ENCODE measurements at places on chromosomes 5 and 9. TPM values are rescaled to one million over a fixed set of nuclear protein-coding genes. Genes with fewer than 3 reads are reported as not detected.

Gene SEMA4D
- total RNA-seq = 24.7 TPM

Gene TMEM215
- total RNA-seq = not detected

Gene MGAT4B
- 110 TPM for total RNA-seq

Gene NUP214
- 28.9 TPM for total RNA-seq

Gene RNF180
- 12.5 TPM for total RNA-seq

GRCh38 chr5:5078009-5078897, 61.9 kb upstream of the ADAMTS16 start:
- no peak for DNase-seq

GRCh38 chr9:557601-558201, 283.8 kb upstream of the DMRT1 start:
- DNase-seq = no peak

DNA sequence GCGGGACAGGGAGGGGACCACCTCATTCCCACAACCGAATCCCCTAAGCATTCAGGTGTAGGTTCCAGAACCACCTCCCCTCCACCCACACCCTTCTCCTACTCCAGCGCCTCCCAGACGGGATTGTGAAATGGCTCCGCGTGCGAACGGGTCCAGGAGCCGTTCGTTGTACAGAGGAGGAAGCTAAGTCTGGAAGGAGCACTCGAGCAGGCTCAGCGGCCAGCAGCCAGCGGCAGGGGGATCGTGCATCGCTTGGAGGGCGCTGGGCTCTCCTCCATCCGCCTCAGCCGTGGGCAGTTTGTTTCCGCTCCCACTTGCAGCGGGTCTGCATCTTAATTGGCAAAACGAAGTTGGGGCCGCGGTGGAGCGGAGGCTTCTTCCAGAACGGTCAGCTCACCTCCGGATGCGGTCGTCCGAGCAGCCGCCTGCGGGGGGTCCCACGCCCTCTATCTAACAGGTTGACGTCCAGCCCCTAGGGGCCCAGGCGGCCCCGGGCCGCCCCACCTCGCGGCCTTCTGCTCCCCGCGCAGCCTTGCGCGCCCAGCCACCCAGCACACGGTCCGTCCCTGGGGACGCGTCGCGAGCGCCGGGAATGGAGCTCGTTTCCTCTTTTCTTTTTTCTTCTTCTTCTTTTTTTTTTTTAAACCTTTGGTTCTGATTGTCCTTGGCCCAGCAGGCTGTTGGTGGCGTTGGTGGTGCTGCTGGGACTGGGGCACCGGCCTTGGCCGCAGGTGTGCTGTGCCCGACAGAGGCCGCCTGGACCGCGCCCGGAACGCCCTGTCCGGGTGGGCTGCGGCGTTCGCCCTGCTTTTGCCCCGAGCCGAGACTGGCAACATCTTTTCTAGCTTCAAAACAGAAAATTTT, 3.9 kb upstream of the BARX1 start:
- no peak for DNase-seq

DNA sequence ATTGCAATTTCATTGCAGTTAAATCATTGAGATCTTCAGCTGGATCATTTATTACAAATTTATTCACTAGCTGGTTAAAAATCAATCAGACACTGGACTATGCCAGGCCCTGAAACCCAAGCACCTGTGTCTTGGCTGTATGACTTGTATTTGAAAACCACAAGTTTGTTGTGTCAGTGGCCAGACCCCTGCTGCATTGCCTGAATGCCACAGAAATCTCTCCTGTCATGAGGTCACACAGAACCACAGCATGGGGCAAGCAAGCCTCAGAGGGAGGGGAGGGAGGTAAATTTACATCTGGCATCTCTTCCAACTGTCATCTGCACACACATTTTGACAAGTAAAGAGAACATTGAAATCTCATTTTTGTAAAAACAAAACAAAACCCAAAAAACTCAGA, 90.0 kb downstream of the ARRDC3 start:
- no peak for DNase-seq

DNA sequence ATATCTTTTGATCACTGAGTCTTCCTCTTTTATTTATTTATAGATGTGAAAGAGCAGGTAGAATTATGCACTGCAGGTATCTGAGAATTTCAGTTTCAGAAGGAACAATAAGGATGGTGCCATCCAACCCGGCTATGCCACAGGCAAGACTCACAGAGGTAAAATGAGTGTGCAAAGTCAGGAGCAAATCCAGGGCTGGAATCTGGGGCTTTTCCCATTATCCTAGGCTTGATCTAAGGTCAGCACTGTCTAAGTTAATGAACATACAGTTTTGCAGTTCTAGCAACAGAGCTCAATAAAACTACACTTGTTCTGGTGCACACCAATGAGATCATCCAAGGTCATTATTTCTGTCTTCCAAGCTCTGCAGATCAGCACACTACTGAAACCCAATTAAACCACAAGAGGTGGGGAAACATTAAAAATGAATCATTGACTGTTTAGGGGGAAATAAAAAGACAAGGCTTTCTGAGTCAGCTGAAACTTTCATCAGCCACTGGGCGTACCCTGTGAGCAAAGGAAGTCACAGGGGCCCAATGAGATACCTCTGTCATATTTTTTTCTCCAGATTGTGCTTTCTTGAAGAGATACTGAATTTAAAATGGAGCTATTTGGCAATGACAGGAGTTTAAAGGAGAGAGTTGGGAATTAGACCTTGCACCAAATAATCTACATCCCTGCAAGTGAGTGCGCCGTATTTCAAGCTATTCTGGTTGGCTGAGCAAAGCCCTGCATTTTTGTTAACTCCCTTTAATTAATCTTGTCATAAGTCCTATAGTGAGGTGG, 662.2 kb upstream of the ZNF608 start:
- no peak for DNase-seq

DNA sequence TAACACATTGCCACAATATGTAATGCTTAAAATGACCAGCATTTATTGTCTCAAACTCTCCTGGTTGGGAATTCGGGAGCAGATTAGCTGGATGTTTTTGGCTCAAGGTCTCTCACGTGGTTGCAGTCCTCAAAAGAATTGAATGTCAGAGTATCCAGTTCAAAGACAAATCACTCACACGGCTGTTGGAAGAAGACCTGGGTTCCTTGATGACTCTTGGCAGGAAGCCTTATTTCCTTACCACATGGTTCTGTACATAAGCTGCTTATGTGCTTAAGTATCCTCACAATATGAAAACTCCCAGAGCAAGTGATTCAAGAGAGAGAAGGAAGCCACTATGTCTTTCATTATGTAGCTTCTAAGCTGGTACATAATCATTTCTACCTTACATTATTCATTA, 230.3 kb upstream of the PTPRD start:
- DNase-seq = no peak

GRCh38 chr5:23071682-23072081, 218.5 kb upstream of the CDH12 start:
- DNase-seq = no peak

Measured in left ventricle myocardium superior (tissue), 1 donor.